ENCODE measurements at places on chromosomes 5 and 9. TPM values are rescaled to one million over a fixed set of nuclear protein-coding genes. Genes with fewer than 3 reads are reported as not detected.

Gene PCDHA6
- 0.14 TPM for total RNA-seq

DNA sequence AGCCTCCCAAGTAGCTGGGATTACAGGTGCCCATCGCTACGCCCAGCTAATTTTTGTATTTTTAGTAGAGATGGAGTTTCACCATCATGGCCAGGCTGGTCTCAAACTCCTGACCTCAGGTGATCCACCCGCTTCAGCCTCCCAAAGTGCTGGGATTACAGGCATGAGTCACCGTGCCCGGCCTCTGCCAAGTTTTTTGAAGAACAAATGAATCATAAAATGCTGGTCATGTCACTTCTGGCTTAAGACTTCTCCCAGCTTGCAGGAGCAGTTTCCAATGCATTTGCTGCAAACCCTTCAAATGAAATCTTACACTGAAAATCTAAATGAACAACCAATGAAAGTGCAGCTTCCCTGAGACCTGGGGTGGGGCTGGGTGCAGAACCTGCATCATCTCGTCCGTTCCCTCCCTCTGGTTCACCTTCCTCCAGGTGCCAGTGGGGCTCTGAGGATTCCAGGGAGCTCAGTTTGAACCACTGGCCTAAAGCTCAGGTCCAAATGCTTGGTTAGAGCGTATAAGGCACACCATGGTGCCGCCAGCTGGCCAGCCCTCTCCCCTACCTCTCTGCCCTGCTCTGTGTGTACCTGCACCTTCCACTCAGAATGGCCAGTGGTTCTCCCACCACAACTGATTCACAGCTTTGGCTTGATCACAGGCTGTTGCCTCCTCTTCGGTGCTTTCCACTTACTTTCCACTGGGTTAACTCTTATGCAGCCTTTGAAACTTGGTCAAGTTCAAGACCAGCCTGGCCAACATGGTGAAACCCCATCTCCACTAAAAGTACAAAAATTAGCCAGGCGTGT lies 39.8 kb upstream of the FUBP3 start:
- DNase-seq = no peak

DNA sequence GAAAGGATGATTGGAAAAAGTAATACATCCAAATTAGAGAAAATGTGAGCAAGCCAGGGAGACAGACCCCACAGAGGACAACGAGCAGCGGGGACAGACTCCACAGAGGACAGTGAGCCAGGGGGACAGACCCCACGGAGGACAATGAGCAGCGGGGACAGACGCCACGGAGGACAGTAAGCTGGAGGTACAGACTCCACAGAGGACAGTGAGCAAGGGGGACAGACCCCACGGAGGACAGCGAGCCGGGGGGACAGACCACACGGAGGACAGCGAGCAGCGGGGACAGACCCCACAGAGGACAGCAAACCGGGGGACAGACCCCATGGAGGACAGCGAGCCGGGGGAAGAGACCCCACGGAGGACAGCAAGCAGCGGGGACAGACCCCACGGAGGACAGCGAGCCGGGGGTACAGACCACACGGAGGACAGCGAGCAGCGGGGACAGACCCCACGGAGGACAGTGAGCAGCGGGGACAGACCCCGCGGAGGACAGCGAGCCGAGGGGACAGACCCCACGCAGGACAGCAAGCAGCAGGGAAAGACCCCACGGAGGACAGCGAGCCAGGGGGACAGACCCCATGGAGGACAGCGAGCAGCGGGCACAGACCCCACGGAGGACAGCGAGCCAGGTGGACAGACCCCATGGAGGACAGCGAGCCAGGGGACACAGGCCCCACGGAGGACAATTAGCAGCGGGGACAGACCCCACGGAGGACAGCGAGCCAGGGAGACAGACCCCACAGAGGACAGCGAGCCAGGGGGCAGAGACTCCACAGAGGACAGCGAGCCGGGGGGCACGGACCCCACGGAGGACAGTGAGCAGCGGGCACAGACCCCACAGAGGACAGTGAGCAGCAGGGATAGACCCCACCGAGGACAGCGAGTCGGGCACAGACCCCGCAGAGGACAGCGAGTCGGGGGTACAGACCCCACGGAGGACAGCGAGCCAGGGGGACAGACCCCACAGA lies 1.9 kb upstream of the ZDHHC11 start:
- DNase-seq = no peak

Gene IL6ST
- 490 TPM for total RNA-seq

- DNase-seq = no peak
Measured at GRCh38 chr5:96856371-96856770, 19.9 kb upstream of the ERAP2 start.

- no peak for DNase-seq
Measured at GRCh38 chr9:133814586-133815208, 76.5 kb upstream of the SARDH start.

All from thoracic aorta (tissue), 2 donors.